ENCODE measurements at places on chromosomes 2 and 18.

- no peak for DNase-seq
Observed at GRCh38 chr2:230046491-230046890, 22.2 kb downstream of the SLC16A14 start.

DNA sequence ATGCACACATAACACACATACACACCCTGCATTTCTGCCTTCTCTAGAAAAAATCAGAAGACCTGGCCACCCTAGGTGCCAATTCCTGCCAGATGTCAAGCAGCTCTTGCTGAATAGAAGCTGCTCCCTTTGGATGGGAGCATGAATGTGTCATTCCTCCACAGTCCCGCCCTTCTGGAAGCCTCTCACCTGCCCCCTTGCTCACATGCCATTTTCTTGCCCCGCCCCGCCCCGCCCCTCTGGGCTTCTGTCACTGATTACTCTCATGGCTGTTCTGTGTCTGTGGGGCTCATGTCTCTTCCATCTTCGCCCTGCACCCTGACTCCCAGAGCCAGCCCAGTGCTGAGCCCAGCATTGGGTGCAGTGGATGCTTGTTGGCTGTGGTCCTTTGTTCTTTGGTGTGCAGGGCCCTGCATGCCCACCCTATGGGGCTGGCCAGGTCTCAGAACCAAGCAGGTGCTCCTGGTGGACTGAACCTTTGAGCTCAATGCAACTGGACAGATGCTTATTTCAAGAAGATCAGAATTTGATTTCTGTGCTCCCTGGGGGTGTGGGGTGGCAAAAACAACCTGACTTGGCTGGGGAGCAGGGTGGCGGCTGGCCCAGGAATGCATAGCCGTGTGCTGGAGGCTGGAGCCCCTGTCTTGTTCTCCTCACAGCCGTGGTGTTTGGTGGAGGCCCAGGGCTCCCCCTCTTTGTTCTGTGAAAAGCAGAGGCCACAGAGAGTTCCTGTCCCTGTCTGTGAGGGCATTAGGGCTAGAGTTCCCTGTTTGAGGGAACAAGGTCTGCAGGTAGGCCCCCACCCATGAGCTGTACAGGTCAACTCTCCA lies 140.6 kb upstream of the GLI2 start:
- DNase-seq = no peak

- DNase-seq = no peak
Observed at GRCh38 chr18:44518091-44518615, 162.5 kb upstream of the SETBP1 start.

DNA sequence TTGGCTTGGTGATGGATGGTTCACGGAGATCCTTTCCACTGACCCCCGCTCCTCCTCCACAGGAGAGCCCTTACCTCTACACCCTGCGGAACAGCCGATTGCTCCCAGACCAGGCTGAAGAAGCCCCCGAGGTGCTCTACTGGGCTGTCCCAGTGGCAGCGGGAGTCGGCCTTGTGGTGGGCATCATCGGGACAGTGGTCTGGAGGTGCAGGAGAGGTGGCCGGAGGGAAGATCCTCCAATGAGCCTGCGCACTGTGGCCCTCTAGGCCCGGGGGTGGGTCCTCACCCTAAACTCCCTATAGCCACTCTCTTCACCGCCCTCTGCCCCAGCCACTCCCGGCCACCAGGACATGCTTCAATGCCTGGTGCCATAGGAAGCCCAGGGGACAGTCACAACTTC lies 108.8 kb upstream of the PPP1CB start:
- no peak for DNase-seq

GRCh38 chr2:175034716-175035115 lies 29.5 kb upstream of the CHN1 start:
- no peak for DNase-seq

- DNase-seq = peak; percentile 10
Observed at GRCh38 chr2:12556762-12557161, 160.0 kb upstream of the TRIB2 start.

DNA sequence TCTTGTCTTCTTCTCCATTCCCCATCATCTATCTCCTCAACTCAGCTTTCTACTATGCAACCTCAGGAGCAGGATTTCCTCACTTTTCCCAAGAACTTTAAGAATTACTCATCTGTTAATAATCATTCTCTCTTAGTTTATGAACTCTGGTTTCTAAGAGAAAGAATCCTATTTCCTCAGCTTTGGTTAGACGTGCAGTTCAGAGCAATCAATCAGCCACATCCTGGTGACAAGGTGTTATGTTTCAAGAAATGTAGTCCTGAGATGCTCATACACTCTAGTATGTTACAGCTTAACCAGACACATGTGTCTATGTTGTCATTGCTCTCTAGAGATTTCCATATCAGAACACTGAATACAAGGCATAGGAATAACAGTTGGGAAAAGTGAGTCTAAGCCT lies 277.9 kb downstream of the MBD2 start:
- no peak for DNase-seq

DNA sequence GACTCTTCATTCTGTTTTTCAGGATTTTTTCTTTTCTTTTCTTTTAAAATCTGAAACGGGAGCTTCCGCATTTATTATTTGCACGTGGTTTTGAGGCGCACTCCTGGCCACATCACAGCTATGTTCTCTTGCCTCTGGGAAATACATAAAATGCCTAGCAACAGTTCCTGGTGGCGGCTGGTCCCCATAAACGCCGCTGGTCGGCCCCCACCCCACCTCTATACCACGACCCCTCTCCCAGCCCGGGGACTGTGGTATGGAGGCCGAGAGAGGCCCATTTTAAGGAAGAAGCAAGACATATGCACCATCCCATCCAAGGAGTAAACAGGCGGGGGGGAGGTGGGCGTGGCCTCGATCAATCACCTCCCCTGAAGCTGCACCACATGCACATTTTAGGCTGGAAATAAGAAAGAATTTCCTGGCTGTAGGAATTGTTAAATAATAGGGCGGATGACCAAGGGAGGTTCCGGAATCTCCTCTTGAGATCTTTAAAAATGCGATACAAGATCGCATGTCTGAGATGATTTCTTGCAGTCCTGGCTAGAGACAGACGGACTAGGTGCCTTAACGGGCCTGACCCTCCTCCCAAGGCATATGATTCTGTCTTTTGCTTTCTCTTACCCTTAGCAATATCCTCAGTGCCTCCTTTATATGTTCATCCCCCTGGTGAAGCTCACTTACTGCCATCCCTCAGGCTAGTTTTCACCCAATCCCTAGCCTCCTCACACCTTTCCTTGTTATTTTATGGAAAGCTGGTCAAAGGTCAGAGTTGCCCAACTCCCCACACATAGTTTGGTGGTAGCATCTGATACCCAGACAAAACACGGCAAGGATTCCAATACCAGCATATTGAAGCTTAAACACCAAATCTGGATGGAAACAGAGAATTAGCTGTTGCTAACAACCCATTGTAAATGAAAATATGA lies 82.4 kb downstream of the BCL2 start:
- no peak for DNase-seq

GRCh38 chr18:32909798-32910561 lies 137.2 kb upstream of the KLHL14 start:
- DNase-seq = no peak

GRCh38 chr18:75658330-75658729 lies 230.8 kb upstream of the SMIM21 start:
- no peak for DNase-seq

Data from CD4-positive, alpha-beta T cell treated with Interleukin-17A for 1 hour (primary cell).